Small intestine (tissue), 16 donors: ENCODE measurements at places on chromosomes 16 and 17. TPM values are rescaled to one million over a fixed set of nuclear protein-coding genes. Genes with fewer than 3 reads are reported as not detected.

DNA sequence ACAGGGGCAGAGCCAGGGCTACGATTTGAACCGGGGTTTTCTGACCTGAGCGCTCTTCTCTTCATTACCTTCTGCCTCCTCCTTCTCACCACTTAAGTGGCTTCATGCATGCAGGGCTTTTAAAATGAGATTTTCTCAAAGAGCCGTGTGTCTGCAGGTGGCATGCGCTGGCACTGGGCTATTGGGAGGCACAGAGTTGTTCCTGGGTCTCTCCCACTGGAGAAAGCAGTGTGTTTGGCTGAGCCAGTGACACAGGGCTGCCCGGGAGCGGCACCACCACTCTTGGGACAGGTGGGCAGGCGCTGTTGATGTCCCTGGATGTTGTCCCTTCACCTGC, 218.8 kb upstream of the CHMP6 start:
- no peak for DNase-seq

GRCh38 chr17:11305524-11305923, 64.5 kb downstream of the SHISA6 start:
- DNase-seq, result no peak

DNA sequence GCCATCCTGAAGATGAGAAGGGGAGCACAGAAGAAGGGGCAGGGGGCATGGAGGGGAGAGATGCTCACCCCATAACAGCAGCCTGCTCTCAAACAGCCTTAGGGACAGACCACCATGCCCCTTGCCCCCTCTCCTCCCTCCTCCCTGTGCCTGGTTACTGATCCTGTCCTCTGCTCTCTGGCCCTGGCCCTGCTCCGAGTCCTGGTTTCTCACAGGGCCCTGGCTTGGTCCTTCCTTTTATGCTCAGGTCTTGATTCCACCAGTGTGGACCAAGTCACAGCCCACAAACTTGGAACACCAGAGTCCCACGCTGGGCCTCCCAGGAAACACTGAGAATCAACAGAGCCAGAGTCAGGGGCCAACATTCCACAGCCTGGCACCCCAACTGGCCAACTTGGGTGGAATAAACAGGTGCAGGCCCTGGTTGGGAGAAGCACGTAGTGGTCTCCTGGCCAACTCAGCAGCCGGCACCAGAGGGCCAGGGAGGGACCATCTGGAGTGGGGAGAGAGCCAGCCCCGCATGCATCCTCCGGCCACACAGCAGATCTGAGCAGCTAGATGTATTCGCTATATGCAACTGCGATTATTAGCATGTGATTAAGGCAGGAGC, 44.9 kb upstream of the CDC42EP4 start:
- DNase-seq, result no peak

GRCh38 chr17:48619826-48620449, 4.8 kb upstream of the HOXB8 start:
- no peak for DNase-seq

DNA sequence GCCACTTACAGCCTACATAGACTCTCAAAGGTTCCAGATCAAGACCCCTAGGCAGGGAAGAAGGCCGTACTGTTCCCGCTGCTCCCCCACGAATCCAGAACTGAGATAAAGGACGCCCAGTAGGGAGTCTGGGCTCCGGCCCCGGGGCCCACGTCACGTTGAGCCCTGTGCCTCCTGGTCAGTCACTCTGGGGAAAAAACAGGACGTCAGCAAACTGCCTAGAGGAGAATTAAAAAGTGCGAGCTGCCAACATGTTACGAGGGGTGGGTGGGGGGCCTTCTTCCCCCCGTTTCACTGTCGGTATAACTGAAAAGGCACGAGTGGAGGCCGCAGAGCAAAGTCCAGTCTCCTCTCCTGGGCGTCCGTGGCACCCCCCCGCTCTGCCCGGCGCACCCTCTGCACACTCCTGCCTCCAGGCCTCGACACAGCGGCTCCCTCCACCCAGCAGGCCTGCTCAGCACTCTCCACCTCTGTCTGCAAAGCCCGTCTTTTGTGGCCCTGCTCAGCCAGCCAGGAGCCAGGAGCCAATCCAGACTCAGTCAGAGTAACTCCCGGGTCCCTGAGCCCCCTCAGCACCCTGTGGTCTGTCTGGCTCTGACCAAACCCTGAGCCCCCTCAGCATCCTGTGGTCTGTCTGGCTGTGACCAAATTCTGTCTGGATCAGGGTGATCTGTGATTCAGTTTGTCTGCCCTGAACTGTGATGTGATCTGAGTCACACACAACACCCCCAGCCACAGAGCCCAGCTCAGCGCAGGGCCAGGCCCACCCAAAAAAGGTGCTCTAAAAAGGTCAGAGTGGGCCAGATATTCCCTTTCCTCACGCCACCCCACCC, 6.2 kb downstream of the ITGAE start:
- peak; percentile 81 for DNase-seq

DNA sequence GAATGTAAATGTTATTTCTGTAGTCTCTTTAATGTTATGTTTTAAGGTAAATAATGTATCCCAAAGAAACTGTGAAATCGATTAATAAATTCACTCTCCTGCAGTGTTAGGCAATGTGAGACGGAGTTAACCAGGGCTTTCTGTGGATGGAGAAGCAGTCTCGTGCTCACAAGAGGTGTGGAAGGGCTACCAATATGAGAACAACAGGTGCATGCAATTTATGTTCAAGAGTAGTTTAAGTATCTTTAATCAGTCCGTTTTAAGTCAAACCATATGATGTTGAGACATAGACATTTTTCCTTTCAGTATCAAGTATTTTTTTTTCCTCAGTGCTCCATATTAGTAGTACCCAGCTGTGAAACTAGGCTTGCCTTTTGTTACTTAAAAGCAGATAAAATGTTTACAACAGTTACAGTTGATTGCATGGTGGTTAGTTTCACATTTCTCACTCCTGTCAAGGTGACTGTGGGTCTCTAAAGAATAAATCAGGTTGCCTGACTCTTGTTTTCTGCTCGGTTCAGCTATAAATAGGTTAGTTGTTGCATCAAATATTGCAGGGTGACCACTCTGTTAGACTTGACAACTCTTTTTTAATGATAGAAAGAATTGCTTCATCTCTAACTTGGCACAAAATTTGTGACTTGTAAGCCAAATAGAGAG, 54.4 kb downstream of the COX10 start:
- DNase-seq, result no peak

Gene SLC12A3
- not detected for polyA plus RNA-seq

Gene HID1
- 60.4 TPM for polyA plus RNA-seq

Gene FOXN1
- polyA plus RNA-seq, result not detected
